ENCODE measurements at places on chromosomes 3 and 15.

DNA sequence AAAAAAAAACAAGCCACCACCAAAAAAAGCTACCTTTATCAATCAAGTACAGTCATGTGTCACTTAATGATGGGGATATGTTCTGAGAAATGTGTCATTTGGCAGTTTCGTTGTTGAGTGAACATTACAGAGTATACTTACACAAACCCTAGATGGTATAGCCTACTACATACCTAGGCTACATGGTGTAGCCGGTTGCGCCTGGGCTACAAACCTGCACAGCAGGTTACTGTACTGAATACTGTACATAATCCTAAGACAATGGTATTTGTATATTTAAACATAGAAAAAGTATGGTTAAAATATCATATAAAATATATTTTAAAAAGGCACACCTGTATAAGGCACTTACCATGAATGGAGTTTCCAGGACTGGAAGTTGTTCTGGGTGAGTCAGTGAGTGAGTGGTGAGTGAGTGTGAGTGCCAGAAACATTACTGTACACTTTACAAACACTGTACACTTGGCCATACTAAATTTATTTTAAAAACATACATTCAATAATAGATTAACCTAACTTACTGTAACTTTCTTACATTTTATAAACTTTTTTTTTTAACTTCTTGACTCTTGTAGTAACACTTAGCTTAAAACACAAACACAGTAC lies 25.9 kb upstream of the JMJD7 start:
- DNase-seq = no peak

GRCh38 chr15:95210436-95210981 lies 979.1 kb downstream of the MCTP2 start:
- no peak for DNase-seq

DNA sequence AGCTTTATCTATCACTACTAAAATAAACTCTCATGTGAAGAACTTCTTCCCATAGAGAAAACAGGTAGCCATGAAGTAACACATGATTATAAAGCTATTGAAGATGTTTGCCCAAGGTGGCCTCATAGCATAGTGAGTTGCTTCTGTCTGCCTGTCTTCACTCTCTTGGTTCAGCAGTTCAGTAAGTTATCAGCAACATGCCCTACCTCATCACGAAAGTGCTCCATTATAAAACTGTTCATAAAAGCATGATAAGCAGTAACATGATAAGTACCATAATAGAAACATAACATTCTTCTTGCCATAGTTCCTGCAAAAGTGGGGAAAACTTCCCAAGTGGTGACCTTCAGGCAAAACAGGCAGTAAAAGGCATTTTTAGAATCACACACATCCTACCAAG lies 45.6 kb downstream of the MRPL3 start:
- DNase-seq = no peak

GRCh38 chr3:27535809-27536392 lies 51.7 kb upstream of the SLC4A7 start:
- no peak for DNase-seq

DNA sequence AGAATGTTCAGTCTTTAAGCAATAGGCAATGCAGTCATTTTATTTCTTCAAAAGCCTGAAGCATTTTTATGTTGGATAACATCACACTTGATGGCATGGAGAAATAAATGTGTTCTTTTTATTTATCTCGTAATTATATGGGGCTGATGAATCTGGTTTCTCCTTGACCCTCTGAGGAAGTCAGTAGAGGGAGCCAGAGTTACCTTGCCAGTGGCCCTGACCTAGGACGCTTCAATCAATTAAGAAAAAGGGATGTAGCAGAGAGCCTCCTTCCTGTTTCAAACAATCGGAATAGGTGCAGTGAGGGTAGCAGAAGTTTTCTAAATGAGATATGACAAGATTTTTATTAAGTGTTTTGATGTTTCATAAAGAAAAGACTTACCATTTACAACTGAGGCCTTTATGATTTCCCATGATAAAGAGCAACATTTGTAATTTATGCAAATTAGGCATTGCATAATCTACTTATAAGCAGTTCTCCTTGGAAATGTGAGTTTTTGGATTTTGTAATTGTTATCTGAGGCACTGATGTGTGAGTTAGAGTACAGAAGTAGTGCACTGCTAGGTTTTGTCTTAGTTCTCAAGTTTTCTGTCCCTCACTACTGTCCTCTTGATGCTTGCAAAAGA lies 129.1 kb downstream of the RAP2B start:
- no peak for DNase-seq

- DNase-seq = no peak
These were observed 891 bp upstream of the TOP2B start for GRCh38 chr3:25665315-25666280.

DNA sequence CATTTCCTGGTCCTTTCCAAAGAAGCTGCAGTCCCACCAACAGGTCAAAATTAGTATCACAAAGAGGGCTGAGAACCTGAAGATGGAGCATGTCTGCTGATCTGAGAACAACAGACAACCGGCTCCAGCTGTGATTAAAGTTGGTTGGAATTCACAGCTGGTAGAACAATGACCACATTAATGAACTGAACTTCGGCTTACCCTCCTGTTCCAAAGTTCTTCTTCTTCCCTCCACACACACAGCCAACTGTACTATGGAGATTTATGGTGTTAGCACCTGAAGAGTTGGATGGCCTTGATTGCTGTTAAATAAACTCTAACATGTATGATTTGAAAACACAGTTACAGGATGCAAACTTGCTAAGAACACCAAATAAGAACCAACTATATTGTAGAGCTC lies 27.4 kb upstream of the ROPN1 start:
- DNase-seq = no peak

GRCh38 chr3:185280572-185281365 lies 26.9 kb upstream of the EHHADH start:
- no peak for DNase-seq

- no peak for DNase-seq
These were observed 21.6 kb upstream of the VILL start for GRCh38 chr3:37968813-37969595.

Data from T follicular helper cell (primary cell).